ENCODE measurements at places on chromosomes 7 and 10.

GRCh38 chr7:108002726-108003598 is at the start of gene LAMB1:
LAMB1 (minus strand) TSS chr7:108003161; CDS start chr7:108002885, 276 bp downstream.
- DNase-seq = peak; percentile 47

GRCh38 chr10:31593124-31593523 is 274.1 kb downstream of the ZEB1 start:
- DNase-seq = no peak

- DNase-seq = no peak
Measured at GRCh38 chr10:35005868-35006267, 84.3 kb downstream of the CUL2 start.

DNA sequence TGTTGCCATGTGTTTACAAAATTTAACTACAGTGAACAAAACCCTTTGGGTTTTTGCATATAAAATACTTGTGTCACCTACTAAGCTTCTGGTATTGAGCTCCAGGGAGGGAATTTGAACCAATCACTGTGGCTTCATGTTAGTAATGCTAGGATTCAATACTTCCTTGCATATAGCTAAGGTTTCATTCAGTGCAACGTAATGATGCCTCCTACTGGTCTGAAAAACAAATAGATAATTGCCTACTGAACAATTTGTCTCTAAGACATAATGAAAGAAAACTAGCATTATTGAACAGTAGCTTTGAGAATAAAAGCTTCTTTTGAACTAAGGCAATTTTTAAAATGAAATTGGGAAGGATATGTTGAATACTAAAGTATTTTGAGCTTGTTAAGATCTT is 244.4 kb downstream of the ZWINT start:
- DNase-seq = no peak

GRCh38 chr7:30429156-30429530 is 49.4 kb downstream of the NOD1 start:
- no peak for DNase-seq

GRCh38 chr10:110209454-110209925 is 2.1 kb downstream of the MXI1 start:
- peak; percentile 47 for DNase-seq

- no peak for DNase-seq
Measured at GRCh38 chr7:70060298-70061068, 462.2 kb downstream of the AUTS2 start.

- DNase-seq = no peak
Measured at GRCh38 chr10:8121201-8121890, 66.9 kb downstream of the GATA3 start.

GRCh38 chr10:61639952-61640351 is 22.8 kb upstream of the CABCOCO1 start:
- no peak for DNase-seq

GRCh38 chr10:97412891-97413304 is 11.8 kb upstream of the RRP12 start:
- DNase-seq = no peak

DNA sequence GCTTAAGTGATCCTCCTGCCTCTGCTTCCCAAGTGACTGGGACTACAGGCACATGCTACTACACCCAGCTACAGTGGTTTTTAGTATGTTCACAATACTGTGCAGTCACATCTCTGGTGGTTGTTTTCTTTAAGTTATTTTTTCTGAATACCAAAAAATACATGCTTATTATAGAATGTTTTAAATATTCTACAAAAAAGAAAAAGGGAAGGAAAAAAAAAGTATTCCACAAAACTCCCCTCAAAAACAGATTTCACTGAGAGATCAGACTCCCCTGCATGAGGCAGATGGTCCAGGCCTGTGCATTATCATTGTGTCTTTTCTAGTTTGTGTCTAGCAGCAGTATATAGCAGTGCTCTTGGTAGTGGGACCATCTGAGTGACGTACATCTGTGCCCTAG is 36.8 kb downstream of the OGDH start:
- DNase-seq = no peak

- DNase-seq = no peak
Measured at GRCh38 chr7:44184873-44185446, 4.3 kb downstream of the GCK start.
